ENCODE measurements at places on chromosomes 2 and 18.

DNA sequence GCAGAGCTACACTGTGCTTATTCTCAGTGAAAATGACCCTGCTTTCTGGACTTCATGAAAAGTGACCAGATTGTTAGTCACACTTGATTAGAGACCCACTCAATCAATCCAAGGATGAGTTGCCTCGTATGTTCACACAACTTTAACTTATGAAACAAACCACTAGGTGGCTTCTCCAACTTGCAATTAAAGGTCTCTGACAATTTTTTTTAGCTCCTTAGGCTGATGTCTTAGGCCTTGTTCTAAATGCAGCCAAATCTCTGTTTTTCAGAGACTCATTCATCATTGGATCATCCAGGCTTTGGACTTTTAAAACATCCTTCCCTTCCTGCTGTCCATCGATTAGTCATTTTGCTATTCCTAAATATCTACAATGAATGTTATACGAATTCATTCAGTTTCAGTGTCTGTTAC is 63.4 kb downstream of the MREG start:
- DNase-seq: peak; percentile 32

- DNase-seq: peak; percentile 73
These were observed 920 bp downstream of the GULP1 start for GRCh38 chr2:188292348-188293239.

GRCh38 chr18:26268454-26268853 is 42.2 kb downstream of the TAF4B start:
- DNase-seq: no peak

GRCh38 chr2:200439981-200440380 is 69.9 kb downstream of the KCTD18 start:
- DNase-seq: no peak

DNA sequence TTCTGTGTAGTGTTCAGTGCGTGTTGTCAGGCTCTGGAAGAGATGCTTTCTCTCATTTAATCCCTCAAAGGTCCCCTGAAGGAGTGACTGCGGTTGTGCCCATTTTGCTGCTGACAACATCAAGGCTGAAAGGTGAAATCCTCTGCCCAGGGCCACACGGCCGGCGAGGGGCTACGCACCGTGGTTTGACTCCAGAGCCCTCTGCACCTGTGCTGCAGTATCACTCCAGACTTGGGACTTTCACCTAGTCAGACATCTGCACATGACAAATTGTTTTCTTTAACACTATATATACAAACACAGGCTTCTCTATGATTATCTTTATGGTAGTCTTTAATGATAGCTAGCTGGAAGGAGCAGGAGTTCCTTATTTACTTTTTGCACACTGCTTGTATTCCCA is 90.2 kb downstream of the ARMC9 start:
- DNase-seq: no peak

DNA sequence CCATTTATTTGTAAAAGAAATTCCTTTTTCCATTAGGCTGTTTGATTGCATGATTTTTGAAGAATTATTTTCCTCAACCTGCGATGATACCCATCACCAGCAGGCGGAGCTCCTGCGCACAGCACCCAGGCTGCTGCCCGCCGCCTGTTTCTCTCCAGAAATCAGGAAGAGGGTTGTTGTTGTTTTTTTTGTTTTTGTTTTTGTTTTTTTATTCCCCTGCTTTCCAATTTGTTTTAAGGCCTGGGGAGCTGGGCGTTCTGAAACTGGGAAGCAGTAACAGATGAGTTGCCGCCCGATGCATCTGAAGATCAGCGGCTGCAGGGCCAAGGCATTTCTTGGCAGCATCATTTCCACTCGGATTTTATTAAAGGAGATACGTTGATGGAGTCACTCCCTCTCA is 132.1 kb downstream of the MBP start:
- no peak for DNase-seq

- DNase-seq: no peak
These were observed 46.3 kb downstream of the RTTN start for GRCh38 chr18:70158992-70159717.

All from astrocyte of the cerebellum (primary cell).